Astrocyte (in vitro differentiated cells and primary cell): ENCODE measurements at places on chromosomes 5 and 9. TPM values are rescaled to one million over a fixed set of nuclear protein-coding genes. Genes with fewer than 3 reads are reported as not detected.

DNA sequence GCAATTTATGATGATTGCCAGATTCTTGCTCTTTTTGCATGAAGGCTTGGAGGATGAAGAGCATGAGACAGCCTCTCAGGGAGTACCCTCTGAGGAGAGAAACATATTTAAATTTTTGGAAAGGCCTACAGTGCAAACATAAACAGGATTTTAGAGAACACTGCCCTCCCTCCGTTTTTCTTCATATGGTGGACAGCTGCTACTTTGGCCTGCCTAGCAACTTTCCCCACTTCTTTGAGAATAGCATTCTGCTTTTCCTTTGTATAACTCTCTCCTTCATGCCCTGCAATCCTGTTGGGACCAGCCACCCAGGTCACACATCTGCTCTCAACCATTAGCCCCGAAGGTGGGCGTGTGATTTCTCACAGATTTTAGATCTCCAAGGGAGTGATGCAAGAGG, 20.5 kb upstream of the TXN start:
- no peak overlapping the region for H3K27ac ChIP-seq
- H3K4me1 ChIP-seq, result peaks cover 11% of the 10 kb centered on the region
- no peak overlapping the region for H3K4me3 ChIP-seq
- H3K36me3 ChIP-seq, result no peaks in the 10 kb centered on the region
- H3K27me3 ChIP-seq, result no peaks in the 10 kb centered on the region

DNA sequence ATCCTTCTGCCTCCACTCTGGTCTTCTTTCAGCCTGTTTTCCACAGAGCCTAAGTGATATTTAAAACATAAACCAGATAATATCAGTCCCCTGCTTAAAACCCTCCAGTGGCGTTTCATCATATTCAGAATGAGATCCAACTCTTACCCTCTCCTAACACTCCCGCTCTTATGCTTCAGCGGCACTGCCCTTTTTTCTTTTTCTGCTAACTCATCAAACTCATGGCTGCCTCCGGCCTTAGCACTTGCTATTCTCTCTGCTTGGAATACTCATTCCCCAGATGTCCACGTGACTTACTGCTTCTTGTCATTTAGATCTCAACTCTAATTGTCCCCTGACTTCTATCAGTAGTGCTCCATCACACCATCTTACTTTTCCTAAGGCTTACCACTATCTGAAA, 73.6 kb downstream of the PIP5K1B start:
- H3K27ac ChIP-seq, result no peak overlapping the region
- no peak for DNase-seq
- no peaks in the 10 kb centered on the region for H3K27me3 ChIP-seq

DNA sequence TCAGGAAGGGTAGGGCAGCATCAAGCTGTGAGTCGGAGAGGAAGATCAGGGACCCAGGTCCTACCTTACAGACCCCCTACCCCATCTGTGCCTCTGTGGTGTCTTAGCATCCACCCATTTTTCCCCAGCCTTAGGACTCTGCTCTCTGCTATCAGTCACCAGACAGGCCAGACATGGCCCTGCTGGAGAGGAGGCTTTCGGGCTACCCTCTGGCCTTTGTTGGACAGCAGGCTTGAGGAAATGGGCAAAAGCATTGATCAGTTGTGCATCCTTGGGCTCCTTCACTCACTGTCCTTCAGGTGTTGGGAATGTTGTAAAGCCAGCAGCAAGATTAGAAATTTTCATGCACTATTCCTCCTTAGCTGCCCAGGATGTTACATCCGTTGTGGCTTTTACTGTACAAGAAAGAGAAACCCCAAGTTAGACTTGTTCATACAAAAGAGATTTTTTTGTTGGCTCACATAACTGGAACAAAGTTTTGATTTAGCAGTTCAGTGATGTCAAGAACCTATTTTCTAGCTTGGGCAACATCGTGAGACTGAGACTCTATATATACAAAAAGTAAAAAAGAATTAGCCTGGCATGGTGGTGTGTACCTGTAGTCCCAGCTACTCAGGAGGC, 17.4 kb upstream of the TNFAIP8 start:
- peaks cover 9% of the 10 kb centered on the region for H3K4me1 ChIP-seq
- H3K36me3 ChIP-seq, result no peaks in the 10 kb centered on the region
- no peaks in the 10 kb centered on the region for H3K27me3 ChIP-seq
- no peak for DNase-seq
- no peak overlapping the region for H3K27ac ChIP-seq
- no peak overlapping the region for H3K4me3 ChIP-seq

- peak; percentile 49 for DNase-seq
- no peak overlapping the region for H3K27ac ChIP-seq
- no peaks in the 10 kb centered on the region for H3K4me1 ChIP-seq
- H3K27me3 ChIP-seq, result no peaks in the 10 kb centered on the region
- H3K36me3 ChIP-seq, result no peaks in the 10 kb centered on the region
- H3K4me3 ChIP-seq, result no peak overlapping the region
These were observed 68.1 kb downstream of the NIPBL start for GRCh38 chr5:36944607-36945225.

GRCh38 chr9:127213859-127214258, 50.7 kb upstream of the GARNL3 start:
- no peak overlapping the region for H3K27ac ChIP-seq
- no peak for DNase-seq
- peaks cover 18% of the 10 kb centered on the region for H3K27me3 ChIP-seq
- H3K4me1 ChIP-seq, result no peaks in the 10 kb centered on the region
- no peaks in the 10 kb centered on the region for H3K36me3 ChIP-seq

- no peak overlapping the region for H3K4me3 ChIP-seq
- DNase-seq, result no peak
- peaks cover 36% of the 10 kb centered on the region for H3K4me1 ChIP-seq
These were observed 70.0 kb downstream of the SHB start for GRCh38 chr9:37998881-37999587.

GRCh38 chr9:91102269-91102668, 259.4 kb downstream of the AUH start:
- peaks cover 19% of the 10 kb centered on the region for H3K4me1 ChIP-seq
- H3K27me3 ChIP-seq, result no peaks in the 10 kb centered on the region

GRCh38 chr9:16433494-16433893, 437.0 kb downstream of the BNC2 start:
- H3K27ac ChIP-seq, result no peak overlapping the region
- H3K27me3 ChIP-seq, result no peaks in the 10 kb centered on the region
- H3K4me3 ChIP-seq, result no peak overlapping the region

GRCh38 chr5:54721951-54722654, 204.5 kb downstream of the SNX18 start:
- no peak for DNase-seq
- no peaks in the 10 kb centered on the region for H3K27me3 ChIP-seq
- peaks cover 28% of the 10 kb centered on the region for H3K4me1 ChIP-seq
- no peak overlapping the region for H3K27ac ChIP-seq

DNA sequence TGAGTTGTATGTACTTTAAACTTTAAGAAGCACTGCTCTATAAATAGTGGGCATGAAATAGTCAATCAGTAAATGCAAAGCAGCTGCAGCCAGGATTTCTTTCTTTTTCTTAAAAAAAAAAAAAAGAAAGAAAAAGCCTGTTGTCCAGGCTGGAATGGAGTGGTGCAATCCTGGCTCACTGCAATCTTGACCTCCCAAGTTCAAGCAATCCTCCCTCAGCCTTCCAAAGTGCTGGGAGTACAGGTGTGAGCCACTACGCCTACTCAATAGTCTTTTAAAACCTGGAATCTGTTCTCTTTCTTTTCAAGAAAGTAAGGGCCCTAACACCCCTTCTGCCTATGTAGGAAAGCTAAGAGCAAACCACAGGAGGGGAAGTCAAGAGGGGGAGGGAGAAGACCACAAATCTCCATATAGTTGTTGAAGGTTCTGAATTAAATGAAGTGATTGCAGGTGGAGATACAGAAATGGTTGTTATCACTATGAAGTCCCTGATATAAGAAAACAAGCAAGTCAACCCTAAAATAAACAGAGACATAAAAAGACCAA, 20.6 kb upstream of the TPD52L3 start:
- H3K36me3 ChIP-seq, result no peaks in the 10 kb centered on the region
- no peak overlapping the region for H3K4me3 ChIP-seq
- no peaks in the 10 kb centered on the region for H3K27me3 ChIP-seq
- no peaks in the 10 kb centered on the region for H3K4me1 ChIP-seq
- DNase-seq, result no peak
- H3K27ac ChIP-seq, result no peak overlapping the region

DNA sequence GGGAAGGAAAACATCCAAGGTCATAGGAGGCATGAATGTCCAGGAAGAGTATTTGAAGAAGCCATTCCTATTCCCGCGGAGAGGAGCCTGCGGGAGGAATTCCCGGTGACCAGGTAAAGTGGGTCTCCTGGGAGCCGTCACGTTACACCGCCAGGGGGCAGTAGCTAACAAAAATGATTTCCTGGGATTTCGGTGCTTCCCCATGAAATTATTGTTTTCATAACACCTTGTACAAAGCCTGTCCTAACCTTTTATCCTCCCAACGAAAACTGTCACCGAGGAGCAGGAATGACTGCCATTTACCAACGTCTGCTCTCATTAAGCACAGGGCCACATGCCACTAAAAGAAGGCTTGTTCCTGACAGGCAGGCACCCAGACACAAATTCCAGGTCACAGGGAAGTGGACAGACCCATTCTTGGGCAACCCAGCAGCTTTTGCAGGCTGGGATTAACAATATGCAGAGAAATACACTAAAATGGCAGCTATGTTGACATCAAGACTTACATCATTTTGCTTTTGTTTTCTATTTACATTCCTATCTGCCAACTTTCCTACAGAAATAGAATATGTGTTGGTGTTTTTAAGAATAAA, 41.2 kb upstream of the CTSL start:
- no peak overlapping the region for H3K27ac ChIP-seq
- no peaks in the 10 kb centered on the region for H3K27me3 ChIP-seq
- DNase-seq, result no peak
- H3K36me3 ChIP-seq, result no peaks in the 10 kb centered on the region

DNA sequence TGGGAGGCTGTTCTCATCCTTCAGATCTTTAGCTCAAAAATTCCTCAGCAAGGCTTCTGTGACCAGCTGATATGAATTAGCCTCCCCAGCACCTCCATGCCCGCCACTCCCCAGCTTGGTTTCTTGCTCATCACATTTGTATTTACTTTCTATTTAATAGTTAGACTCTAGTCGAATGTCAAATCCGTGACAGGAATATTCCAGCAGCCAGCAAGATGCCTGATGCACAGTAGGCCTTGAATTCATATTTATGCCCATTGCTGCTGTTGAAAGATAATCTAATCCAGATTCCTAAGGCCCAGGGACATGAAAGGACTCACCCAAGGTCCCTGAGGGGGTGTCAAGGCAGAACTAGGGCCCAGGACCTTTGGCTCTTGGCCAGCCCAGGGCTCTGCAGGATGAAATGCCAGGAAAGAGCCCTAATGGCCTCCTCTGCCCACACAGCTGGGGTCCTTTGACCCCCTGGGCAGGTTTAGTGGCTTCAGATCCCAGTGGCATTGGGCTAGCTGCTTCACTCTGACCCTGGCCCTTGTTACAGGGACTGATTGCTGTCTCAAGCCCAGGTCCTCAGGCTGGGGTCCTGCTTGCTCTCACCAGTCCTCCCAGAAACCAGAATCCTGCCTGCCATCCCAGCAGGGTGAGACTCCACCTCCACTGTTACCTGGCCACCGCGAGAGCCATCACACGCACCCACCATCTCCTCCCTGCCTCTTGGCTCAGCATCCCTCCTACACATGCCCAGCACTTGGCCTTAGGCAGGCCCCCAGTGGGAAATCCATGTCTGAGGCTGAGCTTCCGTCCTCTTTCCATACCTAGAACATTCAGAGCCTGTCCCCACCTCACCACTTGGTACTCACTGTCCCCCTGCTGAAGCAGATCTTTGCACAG, 7.3 kb downstream of the CSF1R start:
- peaks cover 6% of the 10 kb centered on the region for H3K4me1 ChIP-seq
- no peak for DNase-seq
- H3K36me3 ChIP-seq, result no peaks in the 10 kb centered on the region
- H3K4me3 ChIP-seq, result no peak overlapping the region
- H3K27me3 ChIP-seq, result no peaks in the 10 kb centered on the region

DNA sequence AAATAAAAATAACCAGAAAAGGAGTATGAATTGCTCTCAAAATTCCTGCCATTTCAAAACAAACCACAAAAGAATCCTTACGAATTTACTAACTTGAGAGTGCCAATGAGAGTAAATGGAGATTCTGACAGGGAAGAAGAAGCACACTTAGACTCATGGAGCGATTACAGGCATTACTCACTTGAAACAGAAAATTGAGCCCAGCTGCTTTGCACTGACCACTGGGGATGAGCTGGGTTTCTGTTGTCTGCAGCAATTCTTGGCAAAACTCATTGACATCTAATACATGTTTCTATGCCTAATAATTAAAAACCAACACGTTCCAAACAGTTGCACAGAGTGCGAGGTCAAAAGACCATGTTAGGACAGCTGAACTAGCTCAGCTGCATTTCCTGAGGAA, 731.6 kb downstream of the DNAH5 start:
- H3K4me1 ChIP-seq, result no peaks in the 10 kb centered on the region
- no peaks in the 10 kb centered on the region for H3K36me3 ChIP-seq
- no peak overlapping the region for H3K27ac ChIP-seq
- H3K4me3 ChIP-seq, result no peak overlapping the region
- no peaks in the 10 kb centered on the region for H3K27me3 ChIP-seq
- peak; percentile 36 for DNase-seq

GRCh38 chr9:133980864-133981588, 11.1 kb downstream of the VAV2 start:
- no peak overlapping the region for H3K4me3 ChIP-seq
- H3K27me3 ChIP-seq, result no peaks in the 10 kb centered on the region
- no peak overlapping the region for H3K27ac ChIP-seq
- H3K4me1 ChIP-seq, result peaks cover 15% of the 10 kb centered on the region
- no peak for DNase-seq

- peak overlapping the region; percentile 40 for H3K4me3 ChIP-seq
- peaks cover 21% of the 10 kb centered on the region for H3K4me1 ChIP-seq
- H3K27ac ChIP-seq, result peak overlapping the region; percentile 45
- H3K27me3 ChIP-seq, result peaks cover 25% of the 10 kb centered on the region
- peaks cover 5% of the 10 kb centered on the region for H3K36me3 ChIP-seq
- peak; percentile 76 for DNase-seq
These were observed 452.7 kb downstream of the BNC2 start for GRCh38 chr9:16417749-16418148.

- no peaks in the 10 kb centered on the region for H3K27me3 ChIP-seq
- DNase-seq, result no peak
These were observed 36.7 kb downstream of the ABLIM3 start for GRCh38 chr5:149177911-149178565.

The NEUROG1 gene
- total RNA-seq, result not detected in 2 replicates

The CNTNAP3B gene
- 2.6 and 3.6 TPM in 2 replicates for total RNA-seq

The CRHBP gene
- total RNA-seq, result 2.5 and 4.7 TPM in 2 replicates

The NR5A1 gene
- 0.26 TPM in 1 of 2 replicates, not detected in the other for total RNA-seq

The CER1 gene
- total RNA-seq, result 2.2 and 2.8 TPM in 2 replicates

The PCDHA1 gene
- total RNA-seq, result not detected in 2 replicates
